Naive B cell (primary cell): ENCODE measurements at places on chromosomes 13 and 19. TPM values are rescaled to one million over a fixed set of nuclear protein-coding genes. Genes with fewer than 3 reads are reported as not detected.

DNA sequence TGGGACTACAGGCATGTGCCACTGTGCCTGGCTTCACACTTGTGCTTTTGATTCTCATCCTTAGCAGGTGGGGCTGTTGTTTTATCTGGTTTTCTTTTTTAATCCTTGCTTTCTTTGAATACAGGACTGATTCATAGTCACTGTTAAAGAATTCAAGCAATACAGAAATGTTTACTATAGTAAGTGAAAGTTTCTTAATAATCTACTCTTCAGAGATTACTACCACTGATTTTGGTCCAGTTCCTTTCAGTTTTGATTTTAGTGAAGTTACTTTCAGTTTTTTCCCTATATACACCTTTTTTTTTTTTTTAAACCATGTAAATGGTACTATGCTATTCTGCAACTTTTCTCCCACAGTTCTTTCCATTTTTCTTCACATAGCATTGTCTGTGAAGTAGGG lies 53.6 kb downstream of the GATAD2A start:
- no peak for DNase-seq

Gene FUT2
- not detected for polyA plus RNA-seq

GRCh38 chr19:30116530-30116929 lies 174.5 kb downstream of the URI1 start:
- DNase-seq, result no peak

Gene GIPC3
- 0.21 TPM for polyA plus RNA-seq

- DNase-seq, result no peak
These were observed 17.9 kb upstream of the C2CD4C start for GRCh38 chr19:426725-427445.

DNA sequence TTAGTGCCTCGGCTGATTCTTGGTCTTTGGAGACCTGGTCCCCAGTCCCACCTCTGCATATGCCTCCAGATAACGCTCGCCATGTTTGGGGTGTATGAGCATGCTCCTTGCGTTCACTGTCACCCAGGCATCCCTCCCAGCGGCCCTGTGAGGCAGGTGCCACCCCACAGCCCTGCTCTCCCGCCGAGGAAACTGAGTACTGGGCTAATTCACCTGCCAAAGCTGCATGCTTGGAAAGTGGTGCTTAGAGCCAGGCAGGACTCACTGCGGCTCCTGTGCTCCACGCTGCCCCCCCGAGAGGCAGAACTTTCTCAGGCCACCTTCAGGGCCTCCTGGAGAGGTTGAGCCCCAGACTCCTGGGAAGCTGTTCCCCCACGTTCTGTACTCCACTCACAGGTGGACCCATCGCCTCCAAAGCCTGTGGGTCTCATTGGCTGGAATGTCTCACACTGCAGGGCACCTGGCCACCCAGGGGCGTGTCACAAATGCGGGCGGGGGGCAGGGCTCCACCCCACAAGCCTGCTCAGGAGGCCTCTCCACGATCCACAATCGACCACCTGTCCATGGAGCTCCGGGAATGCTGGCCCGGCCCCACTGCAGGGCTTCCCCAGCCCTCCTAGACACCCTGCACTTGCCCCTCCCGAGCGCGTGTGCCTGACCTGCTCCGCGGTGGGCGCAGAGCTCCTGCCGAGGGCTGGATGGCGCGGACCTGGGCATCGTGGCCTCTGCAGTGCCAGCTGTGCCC lies 64.6 kb downstream of the ATP11A start:
- DNase-seq, result no peak

GRCh38 chr19:13077240-13077639 lies 25.4 kb downstream of the LYL1 start:
- DNase-seq, result no peak

GRCh38 chr19:8684001-8684902 lies 14.3 kb downstream of the ACTL9 start:
- DNase-seq, result no peak

GRCh38 chr13:97429681-97430081 lies 4.3 kb upstream of the RAP2A start:
- no peak for DNase-seq

DNA sequence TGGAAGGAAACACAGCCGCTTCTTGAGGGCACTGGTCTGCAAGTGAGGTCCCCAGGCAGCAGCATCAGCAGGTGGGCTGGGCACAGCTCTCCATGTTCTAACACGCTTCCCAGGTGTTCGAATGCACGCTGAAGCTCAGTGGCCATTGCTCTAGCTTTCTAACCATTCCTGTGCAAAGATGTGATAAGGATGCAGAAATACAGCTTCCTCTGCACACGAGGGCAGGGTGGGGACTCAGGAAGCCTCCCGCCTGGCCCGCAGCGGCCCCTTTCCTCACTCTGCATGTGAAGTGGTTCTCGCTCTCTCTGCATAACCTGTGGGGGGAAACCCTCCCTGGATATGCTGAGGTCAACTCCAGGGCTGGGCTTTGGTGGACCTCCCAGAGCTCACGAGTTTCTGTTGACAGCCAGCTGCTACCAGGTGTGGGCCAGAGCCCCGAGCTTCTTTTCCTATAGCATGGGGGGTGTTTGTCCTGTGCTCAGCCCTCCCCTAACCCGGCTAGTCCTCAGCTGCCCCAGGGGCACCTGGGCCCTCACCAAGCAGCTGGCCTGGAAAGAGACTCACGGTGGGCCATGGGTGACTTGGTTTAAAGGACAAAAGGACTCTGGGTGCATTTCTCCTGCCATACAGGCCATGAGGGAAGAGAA lies 168.2 kb downstream of the TEX29 start:
- DNase-seq, result no peak

Gene SHISA2
- not detected for polyA plus RNA-seq
